K562 (cell line): ENCODE measurements at places on chromosomes 6 and 20. TPM values are rescaled to one million over a fixed set of nuclear protein-coding genes. Genes with fewer than 3 reads are reported as not detected.
A peak's percentile ranks its signal among the peaks of the same experiment; 100 is the strongest.

DNA sequence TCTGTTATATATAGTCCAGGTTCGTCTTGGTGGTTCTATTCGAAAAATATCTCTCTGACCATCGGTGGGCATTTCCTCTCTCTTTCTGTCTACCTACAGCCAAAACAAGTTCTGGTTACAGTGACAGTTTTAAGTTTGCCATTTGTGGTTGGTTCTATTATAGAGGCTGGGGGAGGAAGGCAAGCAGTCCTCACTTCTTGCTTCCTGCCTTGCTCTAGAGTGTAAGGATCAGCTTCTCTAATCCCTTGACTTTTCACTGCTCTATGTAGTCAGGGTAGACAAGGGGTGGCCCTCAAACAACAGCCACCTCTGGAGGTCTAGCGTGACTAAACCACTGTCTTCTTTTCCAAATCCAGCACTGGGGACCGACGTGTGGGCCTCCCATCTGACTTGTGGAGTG, 16.1 kb downstream of the E2F3 start:
- no peaks in the 10 kb centered on the region for H3K27me3 ChIP-seq
- H3K36me3 ChIP-seq: peaks cover 79% of the 10 kb centered on the region
- H3K27ac ChIP-seq: peak overlapping the region; percentile 76
- peaks cover 64% of the 10 kb centered on the region for H3K4me1 ChIP-seq

- H3K4me1 ChIP-seq: no peaks in the 10 kb centered on the region; the same call in 2 of the 3 replicates
- no peak overlapping the region for H3K4me3 ChIP-seq
- DNase-seq: no peak
These were observed 53.9 kb downstream of the FAM50B start for GRCh38 chr6:3902871-3903648.

- DNase-seq: no peak
- no peak overlapping the region for H3K27ac ChIP-seq
- no peak overlapping the region for H3K4me3 ChIP-seq
These were observed 26.1 kb upstream of the FOXF2 start for GRCh38 chr6:1363298-1363697.

The KIF25 gene
- 0.24 TPM in 1 of 2 replicates, not detected in the other for total RNA-seq

- H3K27ac ChIP-seq: no peak overlapping the region
- DNase-seq: no peak
- peaks cover 15% of the 10 kb centered on the region for H3K4me1 ChIP-seq
- no peak overlapping the region for H3K4me3 ChIP-seq
These were observed 1.9 kb downstream of the RAB32 start for GRCh38 chr6:146545581-146545980.

- H3K27ac ChIP-seq: no peak overlapping the region
- no peak for DNase-seq
- H3K27me3 ChIP-seq: no peaks in the 10 kb centered on the region
- no peaks in the 10 kb centered on the region for H3K36me3 ChIP-seq
- no peak overlapping the region for H3K4me3 ChIP-seq
- peaks cover 48% of the 10 kb centered on the region for H3K4me1 ChIP-seq
These were observed 34.7 kb downstream of the VEGFA start for GRCh38 chr6:43804550-43805223.

- H3K36me3 ChIP-seq: peaks cover 55% of the 10 kb centered on the region; the same call in 2 of the 3 replicates
- no peak overlapping the region for H3K27ac ChIP-seq
- peaks cover 35% of the 10 kb centered on the region for H3K4me1 ChIP-seq
- H3K27me3 ChIP-seq: no peaks in the 10 kb centered on the region
- no peak for DNase-seq
These were observed 5.2 kb downstream of the LRRC73 start for GRCh38 chr6:43504756-43505593.

- no peak for DNase-seq
- no peak overlapping the region for H3K4me3 ChIP-seq
- H3K4me1 ChIP-seq: peaks cover 4% of the 10 kb centered on the region
- H3K36me3 ChIP-seq: no peaks in the 10 kb centered on the region
- no peak overlapping the region for H3K27ac ChIP-seq
These were observed 29.8 kb upstream of the SIRT5 start for GRCh38 chr6:13544454-13545186.

DNA sequence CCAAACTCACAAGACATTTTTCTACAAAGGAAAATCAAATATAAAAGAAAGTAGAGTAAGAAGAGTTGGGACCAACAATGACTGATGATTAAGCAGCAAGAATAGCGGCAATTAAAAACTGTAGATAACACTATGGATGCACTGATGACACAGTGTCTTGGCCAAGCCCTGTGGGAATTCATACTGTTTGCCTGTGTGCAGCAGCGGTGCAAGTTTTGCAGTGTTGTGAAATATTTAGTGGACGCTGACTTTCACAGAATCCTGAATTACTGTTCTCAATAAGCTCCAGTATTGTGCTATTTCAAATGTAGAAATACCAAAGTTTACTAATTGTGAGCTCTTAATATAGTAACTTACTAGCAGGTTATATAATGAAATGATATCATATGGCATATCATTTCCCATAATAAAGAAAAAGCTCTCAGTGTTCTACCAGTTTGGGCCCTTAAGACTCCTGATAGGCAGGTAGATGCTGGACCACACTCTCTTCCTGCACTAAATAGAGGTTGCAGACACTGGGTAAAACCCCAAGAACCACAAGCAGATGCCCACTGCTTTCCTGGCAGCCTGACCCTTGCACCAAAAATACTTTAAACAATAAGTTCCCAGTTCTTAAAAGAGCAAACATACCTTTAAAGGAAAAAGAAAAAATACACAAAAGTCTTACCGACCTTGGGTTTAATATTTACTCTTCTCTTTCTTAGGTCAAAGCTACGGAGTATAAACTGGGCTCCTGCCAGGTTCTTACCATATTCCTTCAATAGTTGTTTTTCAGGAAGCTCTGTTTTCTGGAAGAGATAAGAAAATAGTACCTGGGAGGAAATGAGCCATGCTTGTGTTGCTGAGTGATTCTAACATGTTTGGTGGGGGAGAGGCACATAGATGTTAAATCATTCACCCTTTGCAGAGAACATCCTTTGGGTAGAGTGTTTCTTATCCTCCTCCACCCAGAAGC, 41.6 kb downstream of the ANKEF1 start:
- no peak overlapping the region for H3K27ac ChIP-seq
- no peaks in the 10 kb centered on the region for H3K4me1 ChIP-seq
- no peaks in the 10 kb centered on the region for H3K27me3 ChIP-seq

GRCh38 chr20:17522528-17522927, 8.7 kb downstream of the BFSP1 start:
- H3K4me1 ChIP-seq: no peaks in the 10 kb centered on the region
- no peak for DNase-seq
- H3K27ac ChIP-seq: no peak overlapping the region
- no peak overlapping the region for H3K4me3 ChIP-seq
- H3K36me3 ChIP-seq: no peaks in the 10 kb centered on the region
- no peaks in the 10 kb centered on the region for H3K27me3 ChIP-seq

GRCh38 chr6:144697369-144697760, 412.2 kb downstream of the UTRN start:
- H3K27ac ChIP-seq: no peak overlapping the region
- no peak for DNase-seq
- no peak overlapping the region for H3K4me3 ChIP-seq
- H3K36me3 ChIP-seq: no peaks in the 10 kb centered on the region
- no peaks in the 10 kb centered on the region for H3K27me3 ChIP-seq
- H3K4me1 ChIP-seq: no peaks in the 10 kb centered on the region

GRCh38 chr20:40109136-40109535, 579.9 kb downstream of the MAFB start:
- no peak overlapping the region for H3K27ac ChIP-seq
- no peak for DNase-seq
- no peak overlapping the region for H3K4me3 ChIP-seq
- no peaks in the 10 kb centered on the region for H3K36me3 ChIP-seq
- H3K4me1 ChIP-seq: no peaks in the 10 kb centered on the region

GRCh38 chr6:40164345-40164755, 230.1 kb upstream of the MOCS1 start:
- H3K27me3 ChIP-seq: no peaks in the 10 kb centered on the region
- peak overlapping the region; percentile 39 for H3K4me3 ChIP-seq
- no peaks in the 10 kb centered on the region; the same call in 1 of the 2 replicates for H3K4me1 ChIP-seq
- no peaks in the 10 kb centered on the region for H3K36me3 ChIP-seq

DNA sequence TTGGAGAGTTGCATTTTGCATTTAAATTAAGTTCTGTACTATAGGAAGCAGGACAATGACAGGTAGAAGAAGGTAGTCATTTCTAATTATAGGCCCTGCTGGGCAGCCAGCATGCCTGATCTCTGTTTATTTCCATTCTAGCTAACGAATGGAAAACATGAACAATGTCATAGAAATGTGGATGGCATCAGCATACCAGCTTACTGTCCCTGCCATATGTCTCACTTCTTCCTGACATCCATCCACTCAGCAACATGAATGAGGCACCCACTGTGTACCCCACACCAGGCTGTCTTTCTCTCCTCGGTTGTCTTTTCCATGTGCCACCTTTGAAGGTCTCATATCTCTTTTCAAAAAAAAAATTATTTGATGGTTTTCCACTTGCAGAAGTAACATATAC, 11.1 kb downstream of the ADTRP start:
- no peak overlapping the region for H3K27ac ChIP-seq
- DNase-seq: no peak
- H3K4me3 ChIP-seq: no peak overlapping the region
- H3K27me3 ChIP-seq: no peaks in the 10 kb centered on the region
- no peaks in the 10 kb centered on the region for H3K36me3 ChIP-seq

DNA sequence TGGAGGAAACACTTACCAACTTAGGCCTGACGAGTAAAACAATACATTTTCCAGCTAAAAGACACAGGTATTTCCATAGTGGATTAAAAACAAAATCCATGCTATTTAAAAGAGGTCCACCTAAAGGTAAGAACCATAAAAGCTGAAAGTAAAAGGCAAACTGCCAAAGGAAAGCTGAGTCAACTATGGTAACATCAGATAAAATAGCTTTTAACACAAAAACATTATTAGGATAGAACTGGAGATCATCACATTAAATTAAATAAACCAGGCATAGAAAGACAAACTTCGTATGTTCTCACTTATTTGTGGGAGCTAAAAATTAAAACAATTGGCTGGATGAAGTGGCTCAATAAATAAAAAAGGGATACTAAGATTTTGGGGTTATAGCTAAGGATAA, 166.8 kb upstream of the SLC22A16 start:
- H3K27ac ChIP-seq: no peak overlapping the region
- no peaks in the 10 kb centered on the region for H3K27me3 ChIP-seq
- no peak overlapping the region for H3K4me3 ChIP-seq
- no peaks in the 10 kb centered on the region for H3K4me1 ChIP-seq
- no peaks in the 10 kb centered on the region for H3K36me3 ChIP-seq
- no peak for DNase-seq

The CAP2 gene
- total RNA-seq: not detected in 2 replicates

The DDX43 gene
- 0.18 and 0.20 TPM in 2 replicates for total RNA-seq

DNA sequence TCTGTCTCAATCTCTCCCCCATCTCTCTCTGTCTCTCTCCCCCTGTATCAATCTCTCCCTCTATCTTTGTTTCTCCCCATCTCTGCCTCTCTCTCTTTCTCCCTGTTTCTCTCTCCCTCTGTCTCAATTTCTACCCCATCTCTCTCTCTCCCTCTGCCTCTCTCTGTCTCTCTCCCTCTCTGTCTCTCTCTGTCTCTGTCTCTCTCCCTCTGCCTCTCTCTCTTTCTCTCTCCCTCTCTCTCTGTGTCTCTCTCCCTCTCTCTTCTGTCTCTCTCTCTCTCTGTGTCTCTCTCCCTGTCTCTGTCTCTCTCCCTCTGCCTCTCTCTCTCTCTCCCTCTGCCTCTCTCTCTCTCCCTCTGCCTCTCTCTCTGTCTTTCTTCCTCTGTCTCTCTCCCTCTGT, 62.6 kb downstream of the DACT2 start:
- no peaks in the 10 kb centered on the region for H3K36me3 ChIP-seq
- no peak for DNase-seq
- H3K27ac ChIP-seq: no peak overlapping the region
- no peaks in the 10 kb centered on the region for H3K4me1 ChIP-seq

DNA sequence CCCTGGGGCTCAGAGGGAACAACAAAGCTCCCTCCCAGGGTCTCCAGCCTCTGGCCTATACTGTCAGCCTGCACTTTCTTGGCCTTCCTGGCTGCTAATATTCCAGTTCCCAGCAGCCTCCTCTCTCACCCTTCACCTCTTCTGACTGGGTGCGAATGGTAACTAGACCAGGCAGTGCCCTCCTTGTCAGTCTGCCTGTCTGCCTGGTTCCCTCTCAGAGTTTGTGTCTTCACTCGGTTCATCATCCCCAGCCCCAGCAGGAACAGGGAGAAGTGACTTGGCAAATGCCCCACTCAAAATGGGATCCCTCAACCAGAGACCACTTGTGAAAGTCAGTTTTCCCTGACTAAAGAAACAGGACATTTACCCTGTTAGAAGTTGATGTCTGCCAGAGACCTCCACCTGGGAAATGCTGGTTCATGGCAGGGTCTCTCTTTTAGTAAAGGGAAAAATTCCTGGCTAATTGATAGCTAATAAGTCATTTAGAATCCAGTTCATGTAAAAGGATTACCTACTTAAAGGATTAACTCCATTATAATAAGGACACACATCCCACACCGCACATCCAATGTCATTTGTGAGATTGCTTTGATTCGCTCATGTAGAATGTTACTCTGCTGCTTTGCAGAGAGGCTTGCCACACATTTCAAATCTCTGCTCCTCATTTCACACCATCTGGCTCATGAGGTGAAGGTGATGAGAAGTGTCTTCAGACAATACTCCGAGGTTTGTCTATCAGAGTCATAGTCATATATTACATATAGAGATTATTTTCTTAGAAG, 18.6 kb upstream of the MICB start:
- peaks cover 57% of the 10 kb centered on the region for H3K27me3 ChIP-seq
- H3K36me3 ChIP-seq: no peaks in the 10 kb centered on the region
- H3K4me3 ChIP-seq: no peak overlapping the region
- no peak overlapping the region for H3K27ac ChIP-seq
- no peaks in the 10 kb centered on the region for H3K4me1 ChIP-seq

DNA sequence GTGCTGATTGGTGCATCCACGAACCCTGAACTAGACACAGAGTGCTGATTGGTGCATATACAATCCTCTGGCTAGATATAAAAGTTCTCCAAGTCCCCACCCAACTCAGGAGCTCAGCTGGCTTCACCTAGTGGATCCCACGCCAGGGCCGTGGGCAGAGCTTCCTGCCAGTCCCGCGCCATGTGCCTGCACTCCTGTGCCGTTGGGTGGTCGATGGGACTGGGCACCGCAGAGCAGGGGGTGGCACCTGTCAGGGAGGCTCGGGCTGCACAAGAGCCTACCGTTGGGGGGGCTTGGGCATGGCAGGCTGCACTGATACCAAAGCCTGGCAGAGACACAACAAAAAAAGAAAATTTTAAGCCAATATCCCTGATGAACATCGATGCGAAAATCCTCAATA, 185.4 kb upstream of the ASCC3 start:
- no peaks in the 10 kb centered on the region for H3K27me3 ChIP-seq
- H3K4me1 ChIP-seq: no peaks in the 10 kb centered on the region
- no peak for DNase-seq
- H3K4me3 ChIP-seq: no peak overlapping the region
- no peaks in the 10 kb centered on the region for H3K36me3 ChIP-seq
